ENCODE measurements at places on chromosomes 3 and 15. TPM values are rescaled to one million over a fixed set of nuclear protein-coding genes. Genes with fewer than 3 reads are reported as not detected.

Gene GOLGA6L26
- total RNA-seq = not detected

Gene PRKAR2A
- total RNA-seq = 62.8 TPM

Gene KBTBD12
- total RNA-seq = not detected

Gene C3orf49
- total RNA-seq = not detected

Gene GASK1A
- not detected for total RNA-seq

Gene DPPA2
- total RNA-seq = not detected

Measured in endothelial cell of umbilical vein (primary cell).